ENCODE measurements at places on chromosomes 12 and 14.

DNA sequence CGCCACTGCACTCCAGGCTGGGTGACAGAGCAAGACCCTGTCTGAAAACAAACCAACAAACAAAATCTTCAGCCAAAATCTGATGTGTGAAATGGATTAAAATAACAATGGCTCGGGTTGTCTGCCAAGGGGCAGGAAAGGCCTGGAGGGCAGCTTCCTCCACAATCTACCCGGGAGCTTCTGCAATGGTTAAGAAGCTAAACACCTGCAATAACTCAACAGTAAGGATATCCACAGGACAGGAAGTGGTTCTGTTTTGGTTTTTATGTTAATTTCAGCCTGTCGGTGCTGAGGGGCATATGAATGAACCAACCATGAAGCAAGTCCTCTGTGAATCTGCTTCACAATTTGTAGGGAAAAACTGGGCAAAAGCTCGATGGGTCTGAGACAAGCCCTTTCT, 34.4 kb downstream of the RAD52 start:
- DNase-seq: no peak

DNA sequence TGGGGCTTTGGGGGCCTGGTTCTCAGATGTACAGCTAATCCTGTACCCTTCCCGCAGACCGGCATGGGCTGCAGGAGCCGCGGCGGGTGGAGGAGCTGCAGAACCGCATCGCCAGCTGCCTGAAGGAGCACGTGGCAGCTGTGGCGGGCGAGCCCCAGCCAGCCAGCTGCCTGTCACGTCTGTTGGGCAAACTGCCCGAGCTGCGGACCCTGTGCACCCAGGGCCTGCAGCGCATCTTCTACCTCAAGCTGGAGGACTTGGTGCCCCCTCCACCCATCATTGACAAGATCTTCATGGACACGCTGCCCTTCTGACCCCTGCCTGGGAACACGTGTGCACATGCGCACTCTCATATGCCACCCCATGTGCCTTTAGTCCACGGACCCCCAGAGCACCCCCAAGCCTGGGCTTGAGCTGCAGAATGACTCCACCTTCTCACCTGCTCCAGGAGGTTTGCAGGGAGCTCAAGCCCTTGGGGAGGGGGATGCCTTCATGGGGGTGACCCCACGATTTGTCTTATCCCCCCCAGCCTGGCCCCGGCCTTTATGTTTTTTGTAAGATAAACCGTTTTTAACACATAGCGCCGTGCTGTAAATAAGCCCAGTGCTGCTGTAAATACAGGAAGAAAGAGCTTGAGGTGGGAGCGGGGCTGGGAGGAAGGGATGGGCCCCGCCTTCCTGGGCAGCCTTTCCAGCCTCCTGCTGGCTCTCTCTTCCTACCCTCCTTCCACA, 7.6 kb downstream of the NR4A1 start:
- no peak for DNase-seq

- no peak for DNase-seq
These were observed 177.9 kb downstream of the TSPAN9 start for GRCh38 chr12:3255057-3255456.

- no peak for DNase-seq
These were observed 8.3 kb downstream of the NDRG2 start for GRCh38 chr14:21016413-21017190.

DNA sequence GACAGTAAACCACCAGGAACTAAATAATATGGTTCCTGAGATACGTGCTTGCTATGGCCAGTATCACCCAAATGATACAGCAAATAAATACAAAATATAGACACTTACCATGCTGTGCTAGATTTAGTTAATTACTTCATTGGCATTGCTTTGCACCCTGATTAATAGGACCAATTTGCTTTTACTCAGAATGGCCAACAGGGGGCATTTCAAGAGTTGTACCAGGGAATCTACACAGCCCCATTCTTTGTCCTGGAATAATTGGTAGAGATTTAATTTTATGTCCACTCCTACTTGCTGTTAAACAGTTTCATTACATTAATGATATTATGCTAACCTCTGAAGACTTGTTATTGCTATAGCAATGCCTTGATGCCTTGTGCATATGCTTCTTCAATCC, 280.8 kb downstream of the RERGL start:
- DNase-seq: no peak

DNA sequence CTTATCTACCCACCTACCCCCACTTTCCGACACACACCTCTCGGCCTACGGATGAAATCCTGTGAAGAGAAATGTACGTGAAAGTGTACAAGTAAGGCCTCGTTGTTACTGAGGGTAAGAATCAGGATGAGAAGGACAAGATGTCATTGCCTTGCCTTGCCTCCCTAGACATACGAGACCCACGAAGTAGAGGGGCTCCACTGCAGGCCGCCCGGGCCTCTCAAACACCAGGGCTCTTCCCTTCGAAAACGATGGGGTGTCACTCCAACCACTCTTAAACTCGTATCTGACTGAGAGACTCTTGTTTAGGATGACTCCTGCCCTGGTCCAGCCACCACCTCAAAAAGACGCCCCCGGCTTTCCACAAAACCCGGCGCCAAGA, 498 bp downstream of the RACGAP1 start:
- no peak for DNase-seq

DNA sequence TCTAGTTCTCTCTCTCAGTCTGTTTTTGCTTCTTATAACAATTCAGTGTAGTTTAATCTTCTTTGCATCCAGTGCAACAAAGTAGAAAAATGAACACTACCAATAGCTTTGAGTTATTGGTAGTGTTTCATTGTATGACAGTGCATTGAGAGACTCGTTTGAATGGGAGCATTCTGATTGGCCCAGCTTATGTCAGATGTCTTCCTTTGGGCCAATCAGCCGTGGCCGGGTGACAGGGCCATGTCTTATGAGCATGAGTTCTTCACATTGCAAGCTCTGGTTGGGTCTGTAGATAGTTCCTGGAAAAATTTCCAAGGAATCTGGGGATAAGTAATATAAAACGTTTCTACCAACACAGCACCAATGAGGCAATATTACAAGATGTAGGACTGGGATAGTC, 36.5 kb downstream of the GYS2 start:
- DNase-seq: no peak

GRCh38 chr14:68137704-68138619, 318.4 kb downstream of the RAD51B start:
- DNase-seq: no peak

DNA sequence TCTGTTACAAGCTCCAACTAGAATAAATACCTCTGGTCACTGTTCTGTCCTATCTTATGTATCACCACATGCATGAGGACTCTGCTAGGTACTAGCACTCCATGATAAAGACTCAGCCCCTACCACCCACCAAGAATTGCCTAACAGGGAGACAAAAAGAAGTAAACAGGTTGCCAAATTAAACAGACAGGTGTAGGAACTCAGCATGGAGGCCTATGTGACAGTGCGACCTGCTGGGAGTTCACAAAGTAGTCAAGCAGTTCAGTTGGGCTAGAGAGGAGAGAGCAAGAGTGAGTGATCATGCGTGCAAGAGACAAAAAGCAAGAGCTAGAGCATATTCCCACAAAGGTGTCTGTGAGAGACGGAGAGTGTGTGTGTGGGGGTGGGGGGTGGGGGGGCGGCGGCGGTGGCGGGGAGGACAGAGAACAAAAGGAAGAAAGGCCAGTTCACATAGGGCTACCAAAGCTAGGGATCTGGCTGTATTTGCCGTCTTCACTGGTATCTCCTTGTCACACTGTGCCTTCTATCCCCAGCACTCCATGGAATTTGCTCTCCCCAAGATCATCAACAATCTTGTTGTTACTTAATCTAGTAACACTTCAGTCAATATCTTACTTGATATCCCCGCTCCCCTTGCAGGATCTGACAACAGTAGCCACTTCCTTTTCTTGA, 81.2 kb downstream of the SPPL3 start:
- DNase-seq: no peak

DNA sequence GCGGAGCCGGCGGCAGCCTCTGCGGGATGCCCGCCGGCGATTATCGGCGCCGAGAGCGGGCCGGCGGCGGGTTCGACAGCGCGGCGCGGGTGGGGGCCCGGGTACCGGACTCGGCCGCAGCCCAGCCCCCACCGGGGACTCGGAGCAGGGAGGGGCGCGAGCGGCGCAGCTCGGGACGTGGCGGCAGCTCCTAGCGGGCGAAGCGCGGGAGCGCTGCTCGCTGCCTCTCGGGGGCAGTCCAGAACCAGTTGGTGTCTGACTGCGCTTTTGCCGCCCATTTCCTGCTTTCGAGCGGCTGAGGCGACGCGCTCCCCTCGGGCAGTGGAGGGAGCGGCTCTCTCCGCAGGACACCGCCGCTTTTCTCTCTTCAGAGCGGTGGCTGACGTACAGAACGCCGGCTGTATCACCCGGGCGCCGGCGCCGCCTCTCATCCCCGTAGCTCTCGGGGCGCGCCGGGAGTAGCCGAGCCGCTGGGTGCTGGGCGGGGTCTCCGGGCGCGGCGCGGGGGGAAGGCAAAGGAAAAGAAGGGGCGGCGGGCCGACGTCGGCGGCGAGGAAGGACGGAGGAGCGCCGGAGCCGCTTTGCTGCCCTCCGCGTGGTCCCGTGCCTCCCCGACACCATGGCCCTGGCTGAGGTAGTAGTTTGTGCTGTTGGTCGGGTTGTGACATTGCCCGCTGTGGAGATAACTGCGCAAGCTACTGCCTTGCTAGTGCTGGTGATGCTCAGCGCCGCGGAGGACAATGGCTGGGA, 136.6 kb downstream of the MON2 start:
- DNase-seq: peak; percentile 78

GRCh38 chr12:124633365-124634362, 66.3 kb upstream of the NCOR2 start:
- no peak for DNase-seq

DNA sequence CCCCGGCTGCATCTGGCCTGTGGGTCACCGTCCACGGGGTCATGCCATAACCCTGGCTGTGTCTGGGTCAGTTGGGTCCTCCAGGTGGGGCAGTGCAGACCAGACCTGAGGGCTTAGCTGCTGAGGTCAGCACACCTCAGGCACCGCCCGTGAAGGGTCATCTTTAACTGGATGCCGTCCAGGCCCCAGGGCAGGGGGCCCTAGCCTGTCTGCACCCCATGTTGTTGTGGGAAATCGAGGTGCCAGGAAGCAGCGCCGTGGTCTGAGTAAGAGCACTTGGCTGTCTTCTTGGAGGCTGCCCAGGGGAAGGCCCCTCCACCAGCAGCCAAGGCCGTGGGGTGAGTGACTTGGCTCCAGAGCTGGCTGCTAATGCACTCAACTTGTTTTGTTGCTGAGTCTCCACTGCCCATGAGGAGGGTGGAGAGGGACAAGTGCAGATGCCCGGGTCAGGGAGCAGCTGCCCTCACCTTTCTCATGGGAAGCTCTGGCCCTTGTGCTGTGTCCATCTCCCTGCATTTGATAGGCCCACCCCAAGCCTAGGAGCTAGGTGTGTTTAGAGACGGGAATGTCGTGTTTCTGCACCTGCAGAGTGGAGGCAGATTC, 317.2 kb downstream of the TMEM121 start:
- DNase-seq: no peak

- DNase-seq: no peak
These were observed 2.6 kb downstream of the YLPM1 start for GRCh38 chr14:74765721-74766120.

DNA sequence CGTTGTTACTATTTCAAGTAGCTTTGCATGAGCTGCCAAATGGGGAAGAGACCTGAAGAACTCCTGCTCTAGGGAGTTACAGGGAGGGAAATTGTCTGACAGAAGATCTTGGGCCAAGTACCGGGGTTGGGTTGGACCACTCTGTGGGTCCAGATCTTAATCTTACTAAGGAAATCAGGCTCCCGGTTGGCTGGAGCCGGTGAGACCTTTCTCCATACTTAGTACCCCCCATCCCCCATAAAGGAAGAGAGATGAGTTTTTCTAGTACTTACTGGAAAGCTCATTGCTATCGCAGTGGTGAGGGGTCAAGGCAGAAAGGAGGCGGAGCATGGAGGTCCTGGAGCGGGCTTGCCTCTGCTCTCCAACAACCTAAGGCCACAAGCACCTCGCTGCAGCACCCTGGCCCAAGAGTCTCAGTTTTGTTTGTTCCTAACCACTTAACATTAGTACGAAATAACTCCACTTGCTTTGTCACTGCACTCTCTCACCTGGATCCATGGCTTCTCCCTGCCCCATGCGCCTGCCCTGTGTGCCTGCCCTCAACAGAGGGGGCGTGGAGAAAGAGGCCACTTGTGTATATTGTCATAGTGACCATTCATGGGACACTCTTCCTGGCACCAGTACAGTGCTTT, 6.8 kb upstream of the UNC119B start:
- DNase-seq: no peak

- no peak for DNase-seq
These were observed 21.6 kb downstream of the ATF1 start for GRCh38 chr12:50785406-50786001.

- no peak for DNase-seq
These were observed 116.4 kb downstream of the NUBPL start for GRCh38 chr14:31677630-31678029.

- DNase-seq: no peak
These were observed 85.8 kb downstream of the TBX5 start for GRCh38 chr12:114320101-114320500.

DNA sequence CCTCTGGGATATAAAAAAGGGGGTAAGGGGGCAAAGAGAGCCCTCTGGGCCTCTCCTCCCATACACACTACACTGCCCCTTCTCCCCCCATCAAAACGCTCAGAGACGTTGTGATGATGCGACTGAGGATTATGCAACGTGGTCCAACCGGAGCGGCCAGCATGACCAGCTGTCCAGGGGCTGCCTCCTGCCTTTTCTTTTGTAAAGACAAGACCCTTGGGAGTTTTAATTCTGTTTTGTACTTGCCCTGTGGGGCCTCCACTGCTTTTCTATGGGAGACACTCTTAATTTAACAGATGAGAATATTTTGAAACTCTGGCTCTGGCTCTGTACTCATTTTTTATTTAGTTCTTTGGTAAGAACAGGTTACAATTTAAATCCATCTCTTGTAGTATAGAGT, 7.2 kb downstream of the MBD6 start:
- no peak for DNase-seq

DNA sequence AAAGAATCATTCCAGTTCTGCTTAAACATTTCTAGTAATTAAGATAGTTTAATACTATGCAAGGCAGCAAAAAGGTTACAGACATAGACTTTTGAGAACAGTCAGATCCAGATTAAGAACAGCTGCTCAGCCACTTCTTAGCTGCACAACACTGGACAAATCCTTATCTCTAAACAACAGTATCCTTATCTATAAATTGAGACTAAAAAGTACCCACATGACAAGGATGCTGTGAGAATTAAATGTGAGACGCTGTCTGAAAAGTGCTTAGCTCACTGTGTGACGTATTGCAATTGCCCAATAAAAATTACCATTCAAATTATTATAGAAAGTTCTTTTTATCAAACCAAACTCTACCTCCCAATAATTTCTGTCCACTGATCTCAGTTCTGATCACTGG, 35.5 kb downstream of the BORCS5 start:
- no peak for DNase-seq

GRCh38 chr14:91372671-91373495, 44.7 kb downstream of the CCDC88C start:
- DNase-seq: no peak

All from germinal center (tissue), 1 donor.